ENCODE measurements at places on chromosomes 12 and 14.

DNA sequence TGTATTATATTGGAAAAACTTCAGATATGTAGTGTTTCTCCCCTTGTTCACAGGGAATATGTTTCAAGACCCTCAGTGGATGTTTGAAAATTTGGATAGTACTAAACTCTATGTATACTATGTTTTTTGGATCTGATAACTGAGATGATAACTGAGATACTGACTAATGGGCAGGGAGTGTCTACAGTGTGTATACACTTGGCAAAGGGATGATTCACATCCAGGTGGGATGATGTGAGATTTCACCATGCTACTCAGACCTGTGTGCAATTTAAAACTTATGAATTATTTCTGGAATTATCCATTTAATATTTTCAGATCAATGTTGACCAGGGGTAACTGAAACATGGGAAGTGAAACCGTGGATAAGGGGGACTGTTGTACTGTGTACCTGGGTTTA, 13.8 kb downstream of the RAD51B start:
- DNase-seq: no peak

DNA sequence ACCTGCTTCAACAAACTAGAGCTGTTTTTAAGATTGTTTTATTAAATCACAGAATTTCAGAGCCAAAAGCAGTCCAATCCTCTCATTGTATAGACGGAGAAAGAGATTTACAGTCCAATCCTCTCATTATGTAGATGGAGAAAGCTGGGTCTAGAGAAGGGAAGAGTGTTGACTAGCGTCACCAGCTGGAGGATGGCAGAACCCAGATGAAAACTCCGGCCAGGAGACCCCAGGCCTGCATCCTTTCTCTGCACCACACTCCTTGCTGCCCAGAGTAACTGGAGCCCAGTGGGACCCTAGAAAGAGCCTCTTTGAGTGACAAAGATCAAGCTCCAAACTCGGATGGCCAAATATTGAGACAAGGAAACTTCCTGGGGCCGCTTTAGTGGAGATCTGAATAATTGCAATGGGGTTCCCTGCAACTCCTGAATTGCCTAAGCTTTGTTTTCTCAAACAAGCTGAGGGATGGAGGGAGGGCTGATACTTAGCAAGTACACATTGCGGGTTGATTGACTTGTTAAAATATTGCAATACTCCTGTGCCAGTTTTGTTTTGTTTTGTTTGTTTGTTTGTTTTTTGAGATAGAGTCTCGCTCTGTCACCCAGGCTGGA, 12.5 kb downstream of the AMDHD1 start:
- DNase-seq: no peak

GRCh38 chr12:111074559-111074958, 154.2 kb upstream of the MYL2 start:
- no peak for DNase-seq

DNA sequence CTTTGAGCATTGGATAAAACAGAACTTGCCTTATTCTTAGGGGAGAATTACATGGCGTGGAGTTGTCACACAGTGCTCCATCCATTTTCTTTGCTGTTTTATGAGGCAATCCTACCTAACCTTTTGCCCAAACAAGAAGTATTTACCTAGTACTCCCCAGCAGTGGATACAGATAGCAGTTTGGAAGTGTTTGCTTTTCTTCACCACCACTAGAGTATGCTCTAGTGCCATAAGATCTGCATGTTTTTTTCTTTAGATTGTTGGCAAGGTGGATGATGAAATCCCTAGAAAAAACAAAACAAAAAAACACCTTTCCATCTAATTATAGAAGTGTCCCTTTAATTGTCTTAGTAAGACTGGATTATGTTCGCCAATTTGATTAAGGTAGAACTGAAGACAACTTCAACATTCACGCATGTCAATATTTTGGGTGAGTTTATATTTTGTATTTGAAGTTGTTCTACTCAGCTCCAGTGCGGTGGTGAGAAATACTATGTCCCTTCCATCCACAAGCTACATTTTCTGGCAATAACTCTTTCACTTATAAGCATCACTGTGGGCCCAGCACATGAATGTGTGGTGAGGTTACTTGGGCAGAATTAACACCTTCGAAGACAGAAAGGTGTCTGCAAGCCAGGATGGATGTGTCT, 23.6 kb upstream of the TMEM260 start:
- no peak for DNase-seq

DNA sequence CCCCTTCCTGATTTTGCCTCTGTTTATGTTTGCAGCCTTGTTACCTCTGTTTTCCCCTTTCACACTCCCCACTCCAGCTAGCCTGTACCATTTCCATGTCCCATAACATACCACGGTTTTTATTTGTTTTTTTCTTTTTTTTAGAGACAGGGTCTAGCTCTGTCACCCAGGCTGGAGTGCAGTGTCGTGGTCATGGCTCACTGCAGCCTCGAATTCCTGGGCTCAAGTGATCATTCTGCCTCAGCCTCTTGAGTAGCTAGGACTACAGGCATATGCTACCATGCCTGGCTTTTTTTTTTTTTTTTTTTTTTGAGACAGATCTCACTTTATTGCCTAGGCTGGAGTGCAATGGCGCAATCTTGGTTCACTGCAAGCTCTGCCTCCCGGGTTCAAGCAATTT, 18.4 kb upstream of the SAMD4A start:
- no peak for DNase-seq

DNA sequence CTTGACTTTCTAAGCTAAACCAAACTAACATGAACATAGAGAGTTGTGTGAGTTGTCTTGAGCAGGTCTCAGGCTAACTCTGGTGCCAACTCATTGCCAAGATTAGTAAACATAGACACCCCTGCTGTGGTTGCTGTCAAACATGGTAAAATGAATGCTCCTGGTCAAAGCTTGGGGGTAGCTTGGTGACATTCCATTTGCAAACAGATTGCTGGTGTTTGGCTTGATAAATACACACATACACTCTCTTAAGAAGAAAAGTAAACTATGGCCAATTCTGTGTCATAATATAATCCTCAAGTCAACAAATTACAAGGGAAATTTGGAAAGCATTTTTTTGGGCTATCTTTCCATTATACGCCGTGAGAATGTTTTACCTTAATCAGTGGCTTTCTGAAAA, 386.4 kb upstream of the PDE3A start:
- no peak for DNase-seq

GRCh38 chr12:50620109-50620977, 115.6 kb downstream of the DIP2B start:
- DNase-seq: no peak

- DNase-seq: no peak
These were observed 82.5 kb upstream of the EVL start for GRCh38 chr14:99982537-99983250.

DNA sequence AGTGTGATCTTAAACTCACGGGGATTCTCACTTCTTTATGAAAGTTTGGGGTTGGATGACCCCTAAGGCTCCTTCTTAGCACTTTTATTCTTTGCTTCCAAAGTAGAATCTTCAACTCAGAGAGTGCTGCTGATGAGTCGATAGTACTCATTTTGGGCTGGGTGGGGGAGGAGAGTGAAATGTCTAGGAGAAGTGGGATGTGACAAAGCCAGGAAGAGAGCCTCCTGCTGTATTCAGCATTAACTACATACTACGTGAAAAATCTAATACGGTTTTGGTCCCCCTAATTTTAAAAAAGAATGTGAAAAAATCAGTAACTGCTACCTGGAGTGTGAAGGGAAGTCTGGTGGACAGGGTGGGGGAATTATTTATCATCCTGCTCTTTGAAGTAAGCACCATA, 148.3 kb downstream of the SAMD4A start:
- no peak for DNase-seq

- no peak for DNase-seq
These were observed 13.2 kb downstream of the CPNE8 start for GRCh38 chr12:38892087-38892786.

GRCh38 chr12:1448336-1448735, 146.0 kb downstream of the FBXL14 start:
- DNase-seq: no peak

- no peak for DNase-seq
These were observed 15.6 kb downstream of the TRMT61A start for GRCh38 chr14:103544388-103545218.

DNA sequence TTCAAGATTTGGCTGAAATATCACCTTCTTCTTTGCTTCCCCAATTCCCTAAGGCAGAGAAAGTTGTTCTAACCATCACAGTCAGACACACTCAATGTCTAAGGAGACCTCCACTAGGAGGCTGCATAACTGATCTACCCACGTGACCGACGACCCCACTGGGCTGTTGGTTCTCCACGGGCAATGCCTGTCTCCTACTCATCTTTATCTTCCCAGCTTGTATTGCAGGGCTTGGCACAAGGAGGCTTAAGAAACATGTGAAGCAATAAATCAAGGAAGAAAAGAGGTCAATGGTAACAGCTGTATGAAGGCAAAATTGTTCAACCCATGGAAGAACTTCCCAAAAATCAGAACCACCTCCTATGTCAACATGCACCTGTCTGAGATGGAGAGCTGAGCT, 27.1 kb downstream of the NT5DC3 start:
- no peak for DNase-seq

DNA sequence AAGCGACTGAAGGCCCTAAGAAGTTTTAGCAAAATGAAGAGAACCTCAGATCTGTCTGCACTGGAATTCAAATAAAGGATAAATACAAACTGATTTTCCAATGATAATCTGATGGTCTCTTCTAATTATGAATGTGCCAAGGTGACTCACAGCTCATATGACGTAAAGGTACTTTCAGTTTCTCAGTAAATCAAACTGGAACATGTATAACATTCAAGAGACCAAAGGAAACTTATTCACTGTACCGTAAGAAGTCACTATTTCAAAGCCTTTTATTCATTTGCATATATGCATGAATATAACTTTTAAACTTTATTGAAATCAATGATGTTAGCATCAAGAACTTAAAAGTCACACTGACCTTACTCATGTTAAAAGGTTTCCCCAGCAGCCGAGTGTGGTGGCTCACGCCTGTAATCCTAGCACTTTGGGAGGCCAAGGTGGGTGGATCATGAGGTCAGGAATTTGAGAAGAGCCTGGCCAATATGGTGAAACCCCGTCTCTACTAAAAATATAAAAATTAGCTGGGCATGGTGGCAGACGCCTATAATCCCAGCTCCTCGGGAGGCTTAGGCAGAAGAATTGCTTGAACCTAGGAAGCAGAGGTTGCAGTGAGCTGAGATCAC, 52.2 kb downstream of the ATXN2 start:
- no peak for DNase-seq

DNA sequence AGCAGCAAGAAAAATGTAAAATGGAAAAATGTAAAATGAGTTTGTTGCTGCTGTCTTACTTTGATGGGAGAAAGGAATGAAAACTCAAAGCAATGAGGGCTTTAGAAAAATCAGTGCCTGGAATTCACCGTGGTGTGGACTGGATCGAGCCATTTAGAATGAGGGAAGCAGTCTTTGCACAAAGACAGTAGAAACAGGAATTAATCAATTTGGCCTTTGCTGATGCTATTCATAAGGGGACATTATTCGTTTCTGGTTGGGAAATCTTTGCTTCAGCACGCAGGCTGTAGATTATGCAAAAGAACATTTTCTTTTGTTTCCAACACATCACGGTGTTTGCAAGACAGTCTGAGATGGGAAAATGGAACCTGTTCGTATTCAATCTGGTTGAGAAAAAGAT, 6.9 kb upstream of the TUNAR start:
- no peak for DNase-seq

- DNase-seq: no peak
These were observed 125.7 kb upstream of the TRHDE start for GRCh38 chr12:72146495-72146894.

DNA sequence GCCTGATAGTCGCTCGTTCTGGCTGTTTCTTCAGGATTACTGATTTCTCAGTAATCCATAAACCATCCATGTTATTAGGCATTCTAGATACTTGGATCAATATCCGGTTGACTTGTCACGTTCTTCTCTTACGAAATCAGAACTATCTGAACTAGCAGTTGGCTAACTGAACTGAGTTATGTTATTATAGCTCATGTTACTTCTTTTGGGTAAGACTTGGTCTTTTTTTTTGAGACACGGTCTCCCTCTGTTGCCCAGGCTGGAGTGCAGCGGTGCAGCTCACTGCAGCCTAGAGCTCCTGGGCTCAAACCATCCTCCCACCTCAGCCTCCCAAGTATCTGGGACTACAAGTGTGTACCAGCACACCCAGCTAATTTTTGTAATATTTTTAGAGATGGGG, 178.6 kb downstream of the PRKCH start:
- no peak for DNase-seq

- DNase-seq: no peak
These were observed 6.0 kb downstream of the PRMT8 start for GRCh38 chr12:3496957-3497356.

- DNase-seq: no peak
These were observed 24.0 kb downstream of the SSH1 start for GRCh38 chr12:108833355-108833733.

DNA sequence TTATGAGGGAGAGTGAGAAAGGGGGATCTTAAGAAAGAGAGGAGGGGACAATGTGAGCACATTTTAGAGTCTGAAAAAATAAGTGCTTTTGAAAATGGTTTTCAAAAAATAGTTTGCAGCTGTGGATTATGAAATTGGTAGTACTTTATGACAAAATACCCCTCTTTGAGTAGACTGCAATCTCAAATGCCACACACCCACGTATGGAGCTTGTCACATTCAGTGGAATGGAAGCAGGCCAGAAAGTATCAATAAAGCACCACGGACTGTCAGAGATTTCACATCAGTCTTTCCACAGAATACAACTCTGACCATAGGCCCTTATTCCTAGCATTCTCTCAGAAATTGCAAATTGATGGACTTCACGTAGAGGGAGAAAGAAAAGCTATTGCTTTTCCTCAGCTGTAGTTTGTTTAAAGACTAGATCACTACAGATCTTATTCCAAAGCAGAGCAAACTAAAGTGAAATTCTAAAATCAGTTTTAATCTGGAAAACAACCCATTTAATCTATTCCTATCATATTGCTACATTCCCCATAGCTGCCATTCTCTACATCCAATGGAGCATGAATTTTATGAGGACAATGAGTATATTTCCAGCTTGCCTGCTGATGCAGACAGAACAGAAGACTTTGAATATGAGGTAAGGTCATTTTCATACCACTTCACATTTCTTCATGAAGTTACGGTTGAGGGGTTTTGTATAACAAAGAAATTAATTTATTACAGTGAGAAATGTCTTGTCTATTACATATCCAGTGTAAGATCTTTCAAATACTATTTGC, 321.3 kb downstream of the PDZRN4 start:
- DNase-seq: no peak

DNA sequence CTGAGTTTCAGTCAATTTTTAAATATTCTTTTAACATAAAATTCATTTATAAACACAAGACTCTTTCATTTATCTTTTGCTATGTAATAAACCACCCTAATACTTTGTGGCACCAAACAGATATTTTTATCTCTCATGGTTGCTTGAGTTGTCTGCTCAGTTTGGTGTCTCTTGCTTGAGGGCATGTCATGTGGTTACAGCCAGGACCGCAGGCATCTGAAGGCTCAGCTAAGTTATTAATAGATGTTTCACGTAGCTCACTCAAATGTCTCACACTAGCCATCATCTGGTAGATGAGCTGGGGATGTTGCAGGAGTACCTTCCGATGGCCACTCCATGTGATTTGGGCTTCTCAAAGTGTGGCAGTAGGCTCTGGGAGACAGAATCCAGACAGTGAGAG, 597.8 kb downstream of the ETNK1 start:
- no peak for DNase-seq

GRCh38 chr14:77125281-77125801, 16.2 kb downstream of the ZDHHC22 start:
- DNase-seq: no peak
